ENCODE measurements at places on chromosomes 5 and 9.

DNA sequence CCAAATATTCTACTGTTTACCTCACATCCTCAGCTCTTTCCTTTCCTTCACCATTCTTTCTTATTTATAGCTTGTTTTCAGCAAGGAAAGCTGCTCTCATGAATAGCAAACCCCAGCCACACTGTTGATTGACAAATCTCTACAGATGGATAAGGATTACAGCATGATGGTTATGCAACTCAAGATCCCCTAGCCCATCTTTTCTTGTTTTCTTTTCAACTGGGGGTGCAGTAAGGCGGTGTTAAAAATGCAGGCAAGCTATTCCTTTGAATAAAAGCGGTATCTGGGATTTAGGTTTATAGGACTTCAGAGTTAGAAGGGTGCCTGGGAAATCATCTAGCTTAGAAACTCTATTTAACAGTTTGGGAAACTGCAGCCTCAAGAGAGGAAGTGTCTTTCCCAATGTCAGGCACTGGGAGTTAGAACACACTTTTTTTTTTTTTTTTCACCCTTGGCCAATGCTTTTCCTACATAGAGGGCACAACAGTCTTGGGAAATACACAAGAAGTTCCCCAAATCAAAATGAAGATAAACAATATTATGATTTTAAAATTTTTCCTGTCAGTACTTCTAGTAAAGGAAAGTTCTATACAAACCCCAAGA is 2.6 kb downstream of the SPARC start:
- no peak for DNase-seq

DNA sequence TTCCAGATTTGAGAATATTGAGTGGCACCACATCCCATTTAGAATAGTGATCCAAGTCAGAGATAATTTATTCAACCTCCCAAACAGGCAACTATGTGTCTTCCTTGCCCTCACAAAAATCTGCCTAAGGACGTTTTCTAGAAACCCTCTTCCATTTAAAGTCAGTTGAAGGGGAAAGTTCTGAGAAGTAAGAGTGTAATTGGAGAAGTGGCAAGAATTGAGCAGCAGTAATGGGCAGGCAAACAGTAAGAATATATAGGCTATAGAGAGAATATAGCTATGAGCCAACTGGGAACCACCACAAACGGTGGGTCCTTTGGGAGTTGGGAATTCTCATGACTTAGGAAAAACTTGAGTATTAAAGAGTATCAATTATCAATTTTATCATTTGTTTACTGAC is 31.1 kb upstream of the CETN3 start:
- DNase-seq, result no peak

- peak; percentile 7 for DNase-seq
Measured at GRCh38 chr9:74810200-74810599, 77.5 kb downstream of the TRPM6 start.

DNA sequence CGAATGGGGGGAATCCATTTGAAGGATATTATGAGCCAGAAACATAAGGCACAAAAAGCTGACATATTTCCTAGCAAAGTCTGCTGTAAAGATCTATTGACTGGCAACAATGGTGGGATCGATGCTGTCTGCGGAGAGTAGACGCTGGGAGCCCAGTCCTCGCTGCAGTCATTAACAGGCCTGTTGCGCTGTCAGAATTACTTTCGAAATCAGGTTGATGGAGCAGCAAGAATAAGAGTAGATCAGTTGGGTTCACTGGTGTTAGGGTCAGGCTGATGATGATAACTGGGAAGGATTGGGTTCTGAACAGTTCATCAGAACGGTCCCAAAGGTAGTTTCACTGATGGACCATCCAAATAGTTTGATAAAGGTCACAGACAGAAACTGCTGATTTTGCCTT is 87.1 kb downstream of the MEGF10 start:
- no peak for DNase-seq

DNA sequence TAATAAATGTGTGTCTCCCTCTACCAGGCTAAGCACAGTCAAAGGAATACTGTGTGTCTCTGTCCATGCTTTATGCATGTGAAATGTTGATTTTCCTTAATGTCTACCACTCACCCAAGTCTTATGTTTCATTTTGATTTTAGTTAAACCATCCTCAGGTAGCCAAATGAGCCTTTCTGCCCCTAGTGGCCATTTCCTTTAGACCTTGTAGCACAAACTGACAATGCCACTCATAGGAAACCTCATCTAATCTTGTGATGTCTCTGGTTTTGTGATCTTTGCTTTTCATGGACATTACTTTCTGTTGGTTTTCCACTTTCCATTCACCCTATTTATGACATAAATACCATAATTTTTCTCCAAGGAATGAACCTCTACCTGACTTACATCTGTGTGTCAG is 820.8 kb downstream of the MAT2B start:
- DNase-seq, result no peak

DNA sequence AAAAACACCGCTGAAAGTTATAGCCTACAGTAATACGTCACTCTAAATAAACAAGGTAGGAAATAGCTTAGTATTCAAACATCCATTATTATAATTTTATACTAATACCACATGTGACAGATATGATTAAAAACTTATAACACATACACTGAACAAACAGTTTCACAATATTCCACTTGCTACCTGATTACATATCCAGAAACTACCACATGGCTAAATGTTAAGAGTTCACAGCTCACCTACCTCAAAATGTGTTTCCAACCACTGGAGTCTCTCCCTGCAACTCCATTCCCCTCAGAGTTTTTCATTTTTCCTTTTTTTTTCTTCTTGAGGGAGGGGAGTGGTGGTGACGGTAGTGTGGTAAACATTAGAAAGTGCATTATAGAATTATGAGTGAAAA is 12.1 kb downstream of the RICTOR start:
- no peak for DNase-seq

GRCh38 chr9:117612317-117612716 is 91.9 kb upstream of the TLR4 start:
- DNase-seq, result no peak

GRCh38 chr9:88936132-88936531 is 55.1 kb upstream of the S1PR3 start:
- DNase-seq, result no peak

- DNase-seq, result peak; percentile 18
Measured at GRCh38 chr9:27118916-27119315, 9.9 kb downstream of the TEK start.

DNA sequence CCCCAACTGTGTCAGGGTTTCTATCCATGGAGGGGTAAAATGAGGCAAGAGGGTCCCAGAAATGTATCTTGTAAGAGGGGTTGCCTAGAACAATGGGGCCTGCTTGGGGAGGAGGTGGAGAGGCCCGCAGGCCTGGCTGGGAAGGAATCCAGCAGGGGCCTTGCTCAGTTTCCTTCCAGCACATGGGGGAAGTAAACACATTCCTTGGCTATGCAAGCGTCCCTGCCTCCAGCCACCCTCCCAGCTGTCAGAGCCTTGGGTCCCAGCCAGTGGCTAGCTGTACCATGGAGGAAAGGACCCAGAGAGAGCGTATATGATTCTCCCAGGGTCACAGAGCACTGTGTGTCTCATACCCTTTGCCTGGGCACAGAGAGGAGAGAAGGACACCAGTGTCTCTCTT is 71.1 kb upstream of the IL17B start:
- DNase-seq, result no peak

GRCh38 chr9:99445371-99445891 is 223.3 kb downstream of the SEC61B start:
- no peak for DNase-seq

GRCh38 chr5:102818345-102818744 is 63.2 kb downstream of the PAM start:
- no peak for DNase-seq

DNA sequence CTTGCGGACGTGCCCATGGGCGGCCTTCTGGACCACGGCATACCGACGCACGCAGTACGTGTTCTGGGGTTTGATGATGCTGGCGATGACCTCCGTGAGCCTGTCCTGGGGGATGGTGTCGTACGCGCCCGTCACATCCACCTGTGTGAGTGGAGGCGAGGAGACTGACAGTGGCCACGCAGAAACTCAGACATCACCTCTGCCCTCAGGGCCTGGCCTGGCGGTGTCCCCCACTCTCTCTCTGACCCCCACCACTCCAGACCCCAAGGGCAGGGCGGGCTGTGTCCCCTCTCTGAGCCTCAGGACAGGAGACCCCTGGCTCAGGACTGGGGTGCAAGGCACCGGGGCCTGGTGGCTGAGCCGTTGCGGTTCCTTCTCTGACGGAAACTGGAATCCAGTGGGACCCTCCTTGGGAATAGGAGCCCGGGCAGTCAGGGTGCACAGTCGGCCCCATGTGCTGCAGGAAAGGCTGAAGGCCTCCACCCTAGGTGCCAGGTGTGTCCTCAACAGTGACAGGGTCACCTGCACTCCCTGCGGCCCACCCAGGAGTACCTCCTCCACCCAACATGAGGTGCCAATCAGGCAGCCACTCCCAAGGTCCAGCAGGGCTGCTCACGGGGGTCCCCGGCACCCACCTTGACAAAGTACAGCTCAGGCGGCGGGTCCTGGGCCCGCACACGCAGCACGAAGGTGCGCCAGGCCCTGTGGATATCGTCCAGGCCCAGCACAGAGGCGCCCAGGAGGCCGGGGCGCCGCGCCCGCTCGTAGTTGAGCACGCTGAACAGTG is 16.0 kb downstream of the TERT start:
- DNase-seq, result no peak

DNA sequence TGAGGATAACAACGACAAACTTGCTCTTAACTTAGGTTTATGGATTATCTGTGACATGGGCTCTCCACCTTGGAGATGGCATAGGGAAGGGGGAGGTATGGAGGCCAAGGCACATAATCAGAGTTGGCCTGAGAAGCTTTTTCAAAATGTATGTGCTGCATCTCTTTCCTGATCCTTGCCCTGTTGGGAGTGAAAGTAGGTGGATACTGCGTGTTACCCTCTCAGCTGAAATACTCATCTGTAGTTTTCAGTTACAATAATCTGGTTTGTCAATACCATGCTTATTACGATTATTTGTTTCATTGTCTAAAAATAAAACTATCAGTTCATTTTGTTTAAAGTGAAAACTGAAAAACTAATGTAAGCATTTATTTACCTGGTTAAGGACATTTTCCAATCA is 86.7 kb downstream of the SLC44A1 start:
- no peak for DNase-seq

- DNase-seq, result no peak
Measured at GRCh38 chr9:15404171-15404570, 18.5 kb upstream of the SNAPC3 start.

- DNase-seq, result no peak
Measured at GRCh38 chr9:34218446-34218845, 39.6 kb downstream of the UBAP1 start.

- DNase-seq, result no peak
Measured at GRCh38 chr5:55621229-55621628, 86.5 kb upstream of the PLPP1 start.

DNA sequence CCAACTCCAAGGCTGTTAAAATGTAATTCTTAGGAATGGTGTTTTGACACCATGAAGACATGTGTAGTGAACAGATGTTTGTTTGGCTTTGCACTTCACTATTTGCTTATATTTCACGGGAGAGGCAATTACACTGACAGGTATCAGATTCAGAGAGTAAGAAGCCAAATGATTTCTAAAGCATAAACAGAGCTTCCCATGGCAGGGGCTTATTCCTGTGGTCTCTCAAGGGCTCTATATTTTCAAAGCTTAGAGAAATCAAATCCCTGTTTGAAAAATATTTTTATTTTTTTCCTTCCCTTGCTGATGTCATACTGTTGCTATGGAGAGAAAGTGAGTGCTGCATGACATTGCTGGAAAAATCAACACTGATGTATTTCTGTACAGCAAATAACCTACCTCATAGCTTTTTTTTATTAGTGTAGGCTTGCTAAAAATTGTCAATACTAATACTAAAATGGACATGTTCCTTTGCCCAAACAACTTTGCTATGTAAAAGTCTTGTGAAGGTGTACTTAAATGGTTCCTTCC is 161.4 kb downstream of the GIN1 start:
- DNase-seq, result peak; percentile 41

GRCh38 chr5:81425569-81425968 is 31.6 kb upstream of the ACOT12 start:
- DNase-seq, result no peak
